ENCODE measurements at places on chromosomes 4 and X.
A peak's percentile ranks its signal among the peaks of the same experiment; 100 is the strongest.

DNA sequence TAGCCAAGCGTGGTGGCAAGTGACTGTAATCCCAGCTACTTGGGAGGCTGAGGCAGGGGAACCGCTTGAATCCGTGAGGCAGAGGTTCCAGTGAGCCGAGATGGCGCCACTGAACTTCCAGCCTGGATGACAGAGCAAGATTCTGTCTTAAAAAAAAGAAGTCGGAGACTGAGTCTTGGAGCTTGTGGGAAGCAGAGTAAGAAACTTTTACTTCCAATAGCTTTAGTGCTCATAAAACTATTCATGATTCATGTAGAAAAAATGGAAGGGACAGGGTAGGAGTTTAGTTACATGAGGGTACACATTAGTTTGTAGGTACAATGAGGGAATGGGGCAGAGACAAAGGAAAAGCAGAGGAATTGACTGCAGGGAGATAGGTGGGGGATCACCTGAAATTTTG, 19.3 kb downstream of the RAP2C start:
- no peak for DNase-seq

DNA sequence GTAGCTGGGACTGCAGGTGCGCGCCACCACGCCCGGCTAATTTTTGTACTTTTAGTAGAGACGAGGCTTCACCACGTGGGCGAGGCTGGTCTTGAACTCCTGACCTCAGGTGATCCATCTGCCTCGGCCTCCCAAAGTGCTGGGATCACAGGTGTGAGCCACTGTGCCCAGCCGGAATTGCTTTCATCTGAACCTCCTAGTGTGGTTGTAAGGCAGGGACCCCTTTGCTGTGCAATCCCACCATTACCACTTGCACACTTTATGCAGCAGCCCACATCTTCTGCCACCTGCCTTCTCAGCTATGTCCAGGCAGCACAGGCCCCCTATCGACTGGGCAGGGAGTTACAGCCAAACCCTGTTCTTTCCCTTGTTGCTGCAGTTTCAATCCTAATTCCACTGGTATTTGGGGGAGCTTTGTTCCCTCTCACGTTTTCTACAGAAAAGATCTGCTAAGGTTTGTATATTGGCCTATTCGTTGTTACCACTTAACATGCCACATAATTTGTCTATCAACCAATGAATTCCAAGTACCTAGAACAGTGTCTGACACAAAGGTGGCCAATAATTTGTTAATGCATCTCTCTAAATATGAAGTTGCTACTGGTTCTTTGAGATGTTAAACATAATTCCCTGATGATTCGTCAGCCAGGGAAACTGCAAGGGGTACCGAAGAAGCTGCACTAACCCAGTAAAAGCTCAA, 6.5 kb downstream of the RPL39 start:
- no peak for DNase-seq

GRCh38 chr4:87118826-87119225, 101.6 kb downstream of the KLHL8 start:
- no peak for DNase-seq

DNA sequence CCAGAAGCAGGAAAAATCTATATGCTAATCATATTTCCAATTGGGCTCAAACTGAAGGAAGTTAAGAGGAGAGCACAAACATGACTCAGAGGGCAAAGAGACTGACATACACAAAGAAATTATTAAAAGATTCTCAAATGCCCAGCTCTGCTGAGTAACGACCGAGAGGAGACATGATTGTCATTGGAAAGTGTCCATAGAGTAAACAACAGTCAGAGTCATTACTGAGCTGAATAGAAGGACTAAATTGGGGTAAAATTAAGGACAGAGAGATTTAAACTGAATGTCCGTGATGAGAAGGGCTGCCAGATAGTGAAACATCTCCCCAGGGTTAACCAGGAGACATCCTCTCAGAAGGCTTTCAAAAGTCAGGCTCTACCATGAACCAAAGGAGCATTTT, 111.2 kb upstream of the GALNT7 start:
- peak; percentile 32 for DNase-seq

Measured in NCI-H510A treated with DMSO at 0.1 percent for 48 hours (cell line).